ENCODE measurements at places on chromosomes 5 and 9.
A peak's percentile ranks its signal among the peaks of the same experiment; 100 is the strongest.

DNA sequence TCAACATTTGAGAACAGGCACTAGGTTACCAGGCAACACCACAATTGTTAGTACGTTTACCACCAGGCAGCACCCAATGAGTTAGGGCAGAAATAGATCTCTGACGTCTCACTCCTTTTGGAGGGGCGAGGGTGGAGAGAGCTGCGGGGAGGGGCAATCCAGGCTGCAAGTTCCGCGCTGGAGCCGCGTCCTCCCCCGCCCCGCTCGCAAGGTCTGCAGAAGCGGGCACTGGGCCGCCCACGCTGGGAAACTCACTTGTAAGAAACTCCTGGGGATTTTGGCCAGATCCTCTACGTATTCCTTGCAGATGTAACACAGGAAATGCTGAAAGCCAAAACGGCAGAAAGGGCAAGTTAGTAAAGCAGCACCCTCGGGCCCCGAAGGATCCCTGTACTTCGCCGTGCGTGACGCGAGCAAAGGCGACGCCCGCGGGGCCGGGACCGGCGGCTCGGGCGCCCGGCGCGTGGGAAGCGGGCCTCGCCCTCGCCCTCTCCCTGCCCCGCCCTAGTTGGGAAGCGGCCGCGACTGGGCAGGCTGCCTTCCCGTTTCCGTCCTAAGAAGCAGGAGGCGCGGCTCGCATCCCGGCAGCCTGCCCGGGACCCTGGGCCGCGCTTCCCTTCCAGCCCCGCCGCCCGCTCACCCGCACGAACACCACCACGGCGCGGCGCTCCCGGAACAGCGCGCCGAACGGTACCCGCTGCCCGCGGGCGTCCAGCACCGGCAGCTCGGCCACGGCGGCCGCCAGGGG, 493 bp downstream of the PRXL2C start:
- DNase-seq = no peak

- no peak for DNase-seq
Observed at GRCh38 chr5:43313854-43314457, 744 bp upstream of the HMGCS1 start.

- no peak for DNase-seq
Observed at GRCh38 chr5:175148636-175149172, 295.3 kb downstream of the DRD1 start.

DNA sequence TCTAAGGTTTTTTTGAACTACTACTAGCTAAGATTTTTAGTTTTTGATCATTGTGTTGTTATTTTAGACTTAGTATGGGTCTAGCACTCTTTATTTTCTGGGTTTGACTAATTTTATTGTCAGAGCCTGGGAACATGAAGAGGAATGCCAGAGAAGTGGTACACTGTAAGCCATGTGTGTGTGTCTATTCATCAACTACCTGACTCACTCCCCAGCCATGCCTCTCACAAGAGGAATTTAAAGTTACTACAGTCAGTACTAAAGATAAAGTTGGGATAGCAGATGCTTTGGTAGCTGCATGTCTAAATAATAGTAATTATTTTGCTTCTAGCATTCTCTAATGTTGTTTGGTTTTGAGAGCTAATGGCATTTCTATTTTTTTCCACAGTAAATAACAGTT, 264.8 kb downstream of the CSNK1G3 start:
- no peak for DNase-seq

DNA sequence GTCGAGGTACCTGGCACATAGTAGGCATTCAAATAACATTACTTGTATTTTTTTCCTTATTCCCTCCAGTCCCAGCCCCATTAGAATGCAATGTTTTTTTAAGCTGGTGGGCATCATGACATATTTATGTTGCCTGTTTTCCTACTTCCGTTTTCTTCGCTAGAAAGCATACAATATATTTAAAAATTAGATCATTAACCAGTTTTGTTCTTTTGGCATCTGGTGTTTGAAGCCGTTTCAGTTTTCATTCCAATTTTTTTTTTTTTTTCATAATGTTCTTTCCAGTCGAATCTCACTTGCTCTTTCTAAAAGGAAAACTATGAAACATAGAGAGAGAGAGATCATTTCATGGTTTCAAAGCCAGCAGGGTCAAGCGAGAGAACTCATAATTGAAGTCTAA, 228.3 kb upstream of the C9orf72 start:
- DNase-seq = no peak

DNA sequence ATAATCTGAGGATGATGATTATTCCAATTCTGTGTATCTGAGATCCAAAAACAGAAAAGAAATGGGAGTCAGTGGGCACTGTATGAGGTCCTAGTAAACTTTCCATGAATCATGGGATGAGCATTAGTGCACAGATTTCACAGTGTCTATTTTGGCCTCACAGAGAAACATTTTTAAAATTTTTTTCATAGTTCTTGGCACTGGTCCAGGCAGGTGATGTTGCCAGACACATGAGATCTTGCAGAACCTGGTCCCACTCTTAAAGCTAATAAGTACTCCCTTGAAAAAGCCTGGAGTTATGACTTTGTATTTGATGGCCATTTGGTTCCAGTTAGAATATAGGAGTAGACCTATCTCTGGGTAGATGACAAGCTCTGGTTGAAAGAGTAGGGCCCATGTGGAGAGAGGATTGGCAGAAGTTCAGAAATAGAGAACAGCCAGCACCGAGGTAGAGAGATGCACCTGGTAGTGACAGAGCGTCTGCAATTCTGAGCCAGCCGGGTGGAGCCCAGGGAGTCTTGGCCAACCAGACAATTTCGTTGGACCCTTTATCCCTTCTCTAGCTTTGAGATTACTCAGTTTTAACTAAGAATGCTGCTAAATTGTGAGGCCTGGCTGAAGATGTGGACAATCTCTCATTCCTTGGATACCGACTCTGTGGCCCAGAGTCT, 6.3 kb upstream of the TNFSF15 start:
- DNase-seq = peak; percentile 59

- DNase-seq = no peak
Observed at GRCh38 chr9:81459591-81459990, 229.8 kb downstream of the TLE1 start.

GRCh38 chr5:95220381-95220780, 64.5 kb downstream of the MCTP1 start:
- DNase-seq = no peak

GRCh38 chr5:7676455-7676854, 174.5 kb downstream of the CFAP90 start:
- DNase-seq = no peak

GRCh38 chr5:95069021-95069420, 215.9 kb downstream of the MCTP1 start:
- no peak for DNase-seq

GRCh38 chr5:178357121-178357521, 124.5 kb upstream of the PHYKPL start:
- no peak for DNase-seq

- no peak for DNase-seq
Observed at GRCh38 chr9:126510564-126510963, 103.2 kb upstream of the LMX1B start.

DNA sequence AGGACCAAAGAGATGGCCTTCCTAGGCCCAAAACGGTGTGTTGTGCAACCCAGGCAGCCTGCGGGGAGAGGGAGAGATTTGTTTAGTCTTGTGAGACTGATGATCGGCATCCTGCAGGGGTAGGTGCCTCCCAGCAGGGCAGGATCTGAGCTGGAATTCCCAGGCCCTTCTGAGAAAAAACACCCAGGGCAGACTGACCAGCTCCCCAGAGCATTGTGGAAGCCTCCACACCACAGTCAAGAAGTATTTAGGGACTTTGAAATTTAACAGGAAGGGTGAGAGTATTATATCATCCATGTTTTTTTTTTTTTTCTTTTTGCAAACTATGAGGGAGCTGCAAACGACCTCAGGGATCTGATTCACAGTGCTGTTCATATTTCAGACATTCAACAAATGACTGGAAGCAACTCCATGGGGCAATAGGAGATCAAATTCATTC, 104.5 kb upstream of the LHFPL2 start:
- no peak for DNase-seq

DNA sequence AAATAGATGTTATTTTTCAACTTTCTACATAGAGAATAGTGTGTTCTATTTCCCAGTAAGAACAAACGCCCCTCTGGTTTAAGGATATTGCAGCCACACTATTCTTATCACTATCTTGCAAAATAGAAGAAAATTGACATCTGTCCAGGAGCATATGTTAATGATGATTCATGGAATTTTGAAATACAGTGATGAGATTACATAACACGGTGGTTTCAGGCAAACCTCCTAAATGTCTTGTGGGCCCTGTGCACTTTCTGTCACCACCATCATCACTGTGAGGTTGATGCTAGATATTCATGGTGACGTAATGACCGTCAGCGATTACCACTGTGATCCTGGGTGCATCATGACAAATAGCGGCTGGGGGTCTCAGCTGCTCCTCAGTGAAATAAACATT, 48.1 kb downstream of the CFAP90 start:
- no peak for DNase-seq

Measured in Karpas-422 (cell line).